ENCODE measurements at places on chromosomes 7 and 10. TPM values are rescaled to one million over a fixed set of nuclear protein-coding genes. Genes with fewer than 3 reads are reported as not detected.

Gene SPAM1
- total RNA-seq, result not detected

Gene STEAP1
- 21.6 TPM for total RNA-seq

Gene PTPN20
- under 0.01 TPM for total RNA-seq

Gene ZMIZ2
- 12.2 TPM for total RNA-seq

Gene SPDYE9
- not detected for total RNA-seq

Gene FKBP6
- total RNA-seq, result not detected

Gene ADAM22
- total RNA-seq, result 1.3 TPM

Gene ARHGAP22
- 31.6 TPM for total RNA-seq

Gene RBM28
- total RNA-seq, result 7.3 TPM

Gene CHAT
- total RNA-seq, result not detected

Gene PDK4
- total RNA-seq, result under 0.01 TPM

Gene SLK
- 48.8 TPM for total RNA-seq

Gene BLVRA
- 14.7 TPM for total RNA-seq

Gene CCDC201
- not detected for total RNA-seq

Gene TMEM178B
- total RNA-seq, result 0.43 TPM

Gene POLR2J3
- total RNA-seq, result 33.2 TPM

Gene C10orf105
- not detected for total RNA-seq

Gene ZNF804B
- total RNA-seq, result under 0.01 TPM

Gene GJC3
- total RNA-seq, result not detected

Gene RBM20
- 0.32 TPM for total RNA-seq

Gene DGKB
- not detected for total RNA-seq

Gene PEX1
- total RNA-seq, result 30.2 TPM

Gene PLEKHA8
- 17.7 TPM for total RNA-seq

Gene POR
- total RNA-seq, result 90.7 TPM

Gene ADO
- total RNA-seq, result 25.5 TPM

Gene PNLIPRP1
- total RNA-seq, result not detected

Gene PRPS1L1
- not detected for total RNA-seq

All from fibroblast of villous mesenchyme (primary cell).